ENCODE measurements at places on chromosomes 1 and 21. TPM values are rescaled to one million over a fixed set of nuclear protein-coding genes. Genes with fewer than 3 reads are reported as not detected.

KIF21B gene
- 7.0 TPM for total RNA-seq

- peaks cover 15% of the 10 kb centered on the region for H3K36me3 ChIP-seq
- no peak overlapping the region for H3K4me3 ChIP-seq
- no peak for DNase-seq
Measured at GRCh38 chr1:100051401-100051800, 81.3 kb downstream of the SASS6 start.

DNA sequence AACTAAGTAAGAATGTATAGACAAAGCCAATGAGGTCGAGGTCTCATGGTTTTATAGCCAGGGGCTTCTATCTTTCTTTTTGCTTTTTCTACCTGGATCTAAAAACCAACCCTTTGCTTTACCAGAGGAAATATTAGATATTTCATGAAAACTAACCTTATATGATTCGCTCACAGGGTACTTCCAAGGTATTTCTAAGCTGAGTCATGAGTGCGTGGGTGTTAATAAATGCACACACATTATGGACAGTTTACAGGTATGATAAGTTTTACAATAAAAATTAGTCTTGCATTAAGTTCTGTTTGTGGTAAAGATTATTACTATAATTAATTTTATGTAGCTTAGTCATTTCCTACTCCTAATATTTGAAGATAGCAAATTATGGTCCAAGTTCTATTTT is 217.2 kb downstream of the CHRM3 start:
- no peak overlapping the region for H3K4me3 ChIP-seq
- no peaks in the 10 kb centered on the region for H3K4me1 ChIP-seq
- H3K27me3 ChIP-seq: no peaks in the 10 kb centered on the region
- DNase-seq: no peak

DNA sequence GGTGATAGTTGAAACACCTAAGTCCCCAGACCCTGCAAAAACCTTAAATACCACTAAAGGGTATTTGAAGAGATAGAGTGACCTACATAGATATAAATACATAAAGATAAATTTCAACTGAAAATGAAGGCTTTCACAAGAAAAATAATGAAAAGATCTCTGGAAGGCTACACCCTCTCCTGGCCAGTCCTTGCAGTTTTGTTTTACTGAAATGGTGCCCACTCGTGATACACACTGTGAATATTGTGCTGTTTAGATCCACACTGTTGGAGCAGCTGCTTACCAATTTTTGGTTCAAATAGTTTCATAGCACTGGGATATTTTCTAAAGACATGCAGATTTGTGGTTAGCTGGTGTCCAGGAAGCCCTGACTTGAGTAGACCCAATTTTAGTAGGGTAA is 31.5 kb upstream of the RNF187 start:
- H3K27ac ChIP-seq: no peak overlapping the region
- H3K4me1 ChIP-seq: no peaks in the 10 kb centered on the region
- H3K27me3 ChIP-seq: no peaks in the 10 kb centered on the region
- peak overlapping the region; percentile 35 for H3K4me3 ChIP-seq
- peaks cover 4% of the 10 kb centered on the region for H3K36me3 ChIP-seq

DNA sequence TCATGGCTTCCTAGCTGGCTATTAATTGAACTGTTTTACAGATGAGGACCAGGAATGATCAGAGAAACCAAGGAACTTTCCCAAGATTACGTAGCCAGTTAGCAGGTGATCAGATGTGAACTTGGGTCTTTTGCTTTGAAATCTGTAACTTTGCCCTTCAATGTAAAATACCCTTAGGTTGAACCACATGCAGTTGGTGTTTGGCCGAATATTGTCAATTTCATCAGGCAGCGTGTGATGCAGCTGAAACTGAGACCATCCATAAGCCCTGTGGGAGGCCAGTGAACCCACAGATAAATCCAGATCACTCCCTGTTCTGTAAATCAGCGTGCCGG is 150.8 kb downstream of the ETS2 start:
- no peak for DNase-seq
- no peaks in the 10 kb centered on the region for H3K27me3 ChIP-seq
- no peak overlapping the region for H3K27ac ChIP-seq

DNA sequence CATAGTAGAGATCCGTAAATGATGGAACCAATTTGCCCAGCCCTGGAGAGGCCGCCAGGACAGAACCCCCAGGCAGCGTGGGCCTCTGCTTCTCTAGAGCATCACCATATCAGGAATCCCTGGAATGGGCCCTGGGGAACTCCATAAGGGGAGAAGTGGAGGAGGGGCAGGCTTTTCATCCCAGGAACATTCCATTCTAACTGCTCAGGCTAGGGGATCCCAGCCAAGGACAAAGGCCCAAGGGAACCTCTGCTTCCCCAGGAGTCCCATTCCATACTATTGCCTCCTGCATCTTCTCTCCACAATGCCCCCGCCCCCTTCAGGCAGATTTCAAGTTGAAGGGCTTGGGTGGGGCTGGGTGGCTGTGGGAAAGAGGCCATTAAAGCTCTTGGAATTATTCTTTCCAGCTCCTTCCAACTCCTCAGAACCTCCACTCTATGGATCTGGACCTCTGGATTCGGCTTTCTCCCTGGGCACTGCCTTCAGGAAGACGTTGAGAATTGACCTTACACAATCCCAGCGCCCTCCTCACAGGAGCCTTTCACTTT is 6.0 kb downstream of the TRNP1 start:
- H3K27ac ChIP-seq: peak overlapping the region; percentile 91
- H3K27me3 ChIP-seq: no peaks in the 10 kb centered on the region
- peak overlapping the region; percentile 62 for H3K4me3 ChIP-seq
- H3K36me3 ChIP-seq: peaks cover 63% of the 10 kb centered on the region
- H3K4me1 ChIP-seq: peaks cover 25% of the 10 kb centered on the region

TRAF3IP3 gene
- not detected for total RNA-seq

DNA sequence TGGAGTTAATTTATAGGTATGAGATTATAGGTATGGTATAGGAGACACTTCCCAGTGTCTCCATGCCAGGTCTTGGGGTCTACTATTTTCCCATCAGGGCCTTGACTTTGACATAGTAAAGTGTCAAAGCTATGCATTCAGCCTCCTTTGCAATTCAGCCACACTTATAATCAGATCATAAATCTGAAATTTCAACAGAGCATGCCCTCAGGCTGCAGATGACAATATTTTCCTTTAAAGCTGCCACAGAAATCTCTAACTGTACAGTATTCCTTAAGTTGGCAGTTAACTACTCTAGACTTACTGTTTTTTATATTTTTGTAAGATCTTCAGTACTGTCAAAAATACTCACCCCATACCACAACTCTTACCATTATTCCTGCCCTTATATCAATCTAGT is 30.2 kb upstream of the RGS7 start:
- no peaks in the 10 kb centered on the region for H3K4me1 ChIP-seq
- no peak overlapping the region for H3K27ac ChIP-seq
- no peak for DNase-seq
- no peak overlapping the region for H3K4me3 ChIP-seq
- no peaks in the 10 kb centered on the region for H3K27me3 ChIP-seq
- H3K36me3 ChIP-seq: no peaks in the 10 kb centered on the region

- no peaks in the 10 kb centered on the region for H3K27me3 ChIP-seq
- H3K4me3 ChIP-seq: no peak overlapping the region
- DNase-seq: no peak
- H3K36me3 ChIP-seq: no peaks in the 10 kb centered on the region
Measured at GRCh38 chr21:26282058-26282457, 111.5 kb upstream of the APP start.

DNA sequence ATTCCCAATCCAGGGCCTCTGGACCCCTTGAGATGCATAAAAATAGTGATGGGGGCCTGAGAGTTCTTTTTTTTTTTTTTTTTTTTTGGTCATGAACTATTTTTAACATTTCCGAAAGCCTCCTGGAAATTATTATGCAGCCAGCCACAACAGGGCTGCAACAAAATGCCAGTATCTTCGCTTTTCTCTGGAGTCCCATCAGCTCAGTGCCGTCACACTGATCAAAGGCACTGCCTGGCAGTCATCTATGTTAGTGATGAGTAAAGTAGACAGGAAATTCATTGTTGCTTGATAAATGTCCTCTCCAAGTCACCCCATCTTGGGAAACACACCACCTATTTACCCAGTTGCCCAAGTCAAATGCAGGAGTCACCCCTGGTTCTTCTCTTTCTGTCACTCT is 15.2 kb upstream of the PEF1 start:
- H3K27me3 ChIP-seq: no peaks in the 10 kb centered on the region
- H3K4me1 ChIP-seq: no peaks in the 10 kb centered on the region
- no peaks in the 10 kb centered on the region for H3K36me3 ChIP-seq
- no peak for DNase-seq
- H3K4me3 ChIP-seq: no peak overlapping the region

DISP1 gene
- 2.5 TPM for total RNA-seq

DEPDC1 gene
- 23.1 TPM for total RNA-seq

DNA sequence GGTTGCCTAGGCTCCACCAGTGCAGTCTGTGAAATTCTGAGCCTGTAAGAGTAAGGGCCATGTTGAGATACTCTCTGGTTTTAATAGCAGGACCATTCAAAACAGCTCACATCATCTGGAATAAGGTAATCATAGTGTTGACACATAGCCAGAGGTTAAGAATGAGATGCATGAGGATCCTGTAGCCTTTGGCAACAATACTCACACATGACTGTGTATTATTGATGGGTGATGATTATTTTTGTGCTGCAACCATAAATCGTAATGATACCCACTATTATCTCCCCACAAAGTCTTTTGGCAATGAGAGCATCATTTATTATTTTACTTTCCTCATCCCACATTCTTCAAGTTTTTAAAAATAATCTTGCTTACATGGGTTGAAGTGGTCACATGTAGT is 35.5 kb downstream of the KCNK2 start:
- no peak overlapping the region for H3K4me3 ChIP-seq
- DNase-seq: no peak
- no peak overlapping the region for H3K27ac ChIP-seq

DONSON gene
- total RNA-seq: 37.9 TPM

CASQ2 gene
- total RNA-seq: not detected
